SK-N-SH (cell line): ENCODE measurements at places on chromosomes 1 and 21. TPM values are rescaled to one million over a fixed set of nuclear protein-coding genes. Genes with fewer than 3 reads are reported as not detected.

The SLC9C2 gene
- not detected in 2 replicates for polyA plus RNA-seq

GRCh38 chr1:224799083-224799482 lies 130.4 kb upstream of the DNAH14 start:
- no peak for DNase-seq

GRCh38 chr1:36847761-36848160 lies 186.6 kb downstream of the GRIK3 start:
- peak; percentile 68 for DNase-seq

DNA sequence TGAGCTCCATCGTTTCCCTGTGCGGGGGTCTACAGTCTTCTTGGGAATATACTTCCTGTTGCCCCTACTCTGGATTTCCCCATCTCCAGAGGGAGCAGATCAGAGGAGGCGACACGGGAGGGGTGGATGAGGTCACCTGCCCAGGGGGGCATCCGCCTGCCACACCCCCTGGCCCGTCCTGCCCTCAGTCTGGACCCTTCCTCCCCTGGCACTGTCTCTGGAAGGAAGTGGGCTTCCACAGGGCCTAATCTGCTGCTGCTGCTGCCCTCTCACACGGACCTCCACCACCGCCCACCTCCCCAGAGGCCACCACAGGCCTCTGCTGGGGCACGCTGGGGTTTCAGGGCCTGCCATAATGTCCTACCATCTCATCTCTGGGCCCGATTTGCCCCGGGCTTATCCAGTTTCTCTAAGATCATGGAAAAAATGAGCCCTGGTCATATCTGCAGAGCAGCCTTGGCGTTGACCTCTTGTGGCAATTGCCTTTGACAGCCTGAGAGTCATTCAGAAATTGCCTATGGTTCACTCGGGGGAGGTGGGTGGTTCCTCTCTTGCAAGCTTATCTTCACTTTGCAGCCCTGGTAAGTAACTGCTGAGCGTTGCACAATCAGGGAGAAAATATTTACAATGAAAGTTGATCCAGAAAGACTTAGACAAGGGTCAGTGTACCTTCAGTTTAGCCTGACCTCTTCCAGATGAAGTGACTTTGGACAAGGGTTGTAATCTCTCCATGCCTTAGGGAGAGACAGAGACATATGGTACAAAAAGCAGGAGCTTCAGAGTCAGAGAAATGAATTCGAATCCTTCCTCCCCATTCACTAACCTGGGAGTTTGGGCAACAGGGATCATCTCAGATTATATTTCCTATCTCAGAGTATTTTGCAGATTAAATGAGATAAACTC lies 252.4 kb downstream of the TOMM20 start:
- no peak for DNase-seq

The FMN2 gene
- 7.2 and 13.1 TPM in 2 replicates for polyA plus RNA-seq

The FNBP1L gene
- polyA plus RNA-seq = 16.5 and 21.5 TPM in 2 replicates

DNA sequence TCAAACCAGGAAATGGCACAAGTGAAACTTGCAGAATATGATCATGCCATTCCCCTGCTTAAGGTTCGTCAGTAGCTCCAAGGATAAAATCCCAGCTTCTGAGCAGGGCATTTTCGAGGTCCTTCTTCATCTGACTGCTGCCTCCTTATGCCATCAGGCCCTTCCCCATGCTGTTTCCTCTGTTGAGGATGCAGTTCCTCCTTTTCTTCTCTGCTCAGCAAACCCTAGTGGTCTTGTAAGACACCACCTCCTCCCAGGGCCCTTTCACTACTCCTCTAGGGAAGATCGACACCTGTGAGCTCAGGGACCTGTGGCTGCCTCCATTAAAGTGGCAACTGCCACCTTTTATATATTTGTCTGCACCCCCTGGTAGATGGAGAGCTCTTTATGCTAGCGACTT lies 62.1 kb upstream of the JUN start:
- no peak for DNase-seq

DNA sequence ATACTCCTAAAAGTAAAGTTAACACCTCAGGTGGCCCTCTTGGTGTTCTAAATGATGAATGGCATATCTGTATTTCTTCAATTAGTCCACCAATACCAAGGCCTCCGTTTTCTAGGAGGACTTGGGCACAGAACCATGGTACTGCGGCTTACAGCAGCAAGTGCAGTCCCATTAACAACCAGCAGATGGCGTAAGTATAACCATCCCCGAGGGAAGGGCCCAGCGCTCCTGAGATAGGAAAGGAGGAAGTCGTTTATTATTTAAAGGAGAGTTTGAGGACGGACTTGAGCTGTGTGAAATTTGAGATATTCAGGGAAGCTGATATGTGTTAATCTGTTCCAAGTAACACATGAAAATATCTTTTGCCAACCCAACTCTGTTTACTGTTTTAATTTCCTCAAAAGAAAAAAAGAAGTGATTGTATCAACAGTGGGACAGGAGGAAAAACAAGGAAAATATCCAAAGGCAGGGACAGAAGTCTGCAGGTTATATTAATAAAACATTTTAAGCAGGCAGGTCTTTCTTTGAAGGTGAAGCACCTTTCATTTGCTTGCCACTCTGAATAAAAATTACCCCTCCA lies 37.7 kb upstream of the KCNJ15 start:
- DNase-seq = peak; percentile 58

The PRXL2B gene
- 28.0 and 33.7 TPM in 2 replicates for polyA plus RNA-seq

GRCh38 chr1:48571303-48571987 lies 99.4 kb upstream of the SPATA6 start:
- DNase-seq = no peak

- no peak for DNase-seq
These were observed 31.7 kb downstream of the IFNGR2 start for GRCh38 chr21:33434770-33435360.

GRCh38 chr1:162884831-162885230 lies 23.9 kb upstream of the CCDC190 start:
- DNase-seq = no peak

DNA sequence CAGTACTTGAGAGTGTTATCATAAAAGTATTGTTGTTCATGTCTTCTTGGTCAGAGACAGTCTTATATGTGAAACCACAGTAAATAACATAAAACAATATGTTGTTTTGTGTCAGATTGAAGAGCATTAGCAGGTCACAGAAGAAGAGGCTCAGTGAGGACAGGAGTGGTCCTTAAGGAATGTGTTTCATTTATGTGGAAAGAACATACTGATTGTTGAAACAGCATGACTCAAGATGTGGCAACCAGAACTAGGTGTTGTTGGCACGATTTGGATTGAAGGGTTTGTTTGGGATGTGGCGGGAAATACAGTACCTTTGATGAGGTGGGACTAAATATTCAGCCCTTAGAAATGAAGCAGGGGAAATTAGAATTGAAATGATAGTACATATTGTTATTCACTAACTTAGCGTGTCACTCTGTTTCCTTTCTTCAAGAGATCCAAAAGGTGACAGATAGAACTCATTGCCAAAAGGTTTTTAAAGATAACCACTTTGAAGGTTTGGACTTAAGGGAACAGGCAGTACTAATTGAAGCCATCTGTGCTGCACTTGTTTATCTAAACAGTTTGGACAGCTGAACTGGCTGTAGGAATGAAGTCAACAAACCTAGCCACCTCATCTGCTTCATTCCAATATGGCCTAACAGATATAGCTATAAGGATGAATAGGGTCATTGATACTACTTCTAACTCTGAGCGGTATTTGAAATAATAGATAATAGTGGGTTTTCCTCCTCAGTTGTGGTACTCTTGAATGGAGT lies 14.4 kb downstream of the RALGPS2 start:
- no peak for DNase-seq

- DNase-seq = no peak
These were observed 5.0 kb downstream of the MEF2D start for GRCh38 chr1:156495401-156496140.

The KCNJ9 gene
- polyA plus RNA-seq = 0.02 and 0.05 TPM in 2 replicates

The HSF2BP gene
- 1.1 TPM in 2 replicates for polyA plus RNA-seq

GRCh38 chr1:213623862-213624261 lies 363.9 kb upstream of the PROX1 start:
- DNase-seq = no peak

The APOBEC4 gene
- not detected in 2 replicates for polyA plus RNA-seq

The TFF3 gene
- polyA plus RNA-seq = not detected in 2 replicates

GRCh38 chr1:31241321-31241720 lies 1.6 kb upstream of the NKAIN1 start:
- no peak for DNase-seq

The HMGN1 gene
- 203 and 219 TPM in 2 replicates for polyA plus RNA-seq

GRCh38 chr1:44076066-44076465 lies 42.6 kb upstream of the KLF17 start:
- no peak for DNase-seq

The C1orf115 gene
- 4.0 and 4.2 TPM in 2 replicates for polyA plus RNA-seq
